Stimulated activated CD8-positive, alpha-beta memory T cell treated with anti-CD3 and anti-CD28 coated beads, Interleukin-2, amount 100 ng/mL, for 1 hour (primary cell): ENCODE measurements at places on chromosomes 6 and 20.

DNA sequence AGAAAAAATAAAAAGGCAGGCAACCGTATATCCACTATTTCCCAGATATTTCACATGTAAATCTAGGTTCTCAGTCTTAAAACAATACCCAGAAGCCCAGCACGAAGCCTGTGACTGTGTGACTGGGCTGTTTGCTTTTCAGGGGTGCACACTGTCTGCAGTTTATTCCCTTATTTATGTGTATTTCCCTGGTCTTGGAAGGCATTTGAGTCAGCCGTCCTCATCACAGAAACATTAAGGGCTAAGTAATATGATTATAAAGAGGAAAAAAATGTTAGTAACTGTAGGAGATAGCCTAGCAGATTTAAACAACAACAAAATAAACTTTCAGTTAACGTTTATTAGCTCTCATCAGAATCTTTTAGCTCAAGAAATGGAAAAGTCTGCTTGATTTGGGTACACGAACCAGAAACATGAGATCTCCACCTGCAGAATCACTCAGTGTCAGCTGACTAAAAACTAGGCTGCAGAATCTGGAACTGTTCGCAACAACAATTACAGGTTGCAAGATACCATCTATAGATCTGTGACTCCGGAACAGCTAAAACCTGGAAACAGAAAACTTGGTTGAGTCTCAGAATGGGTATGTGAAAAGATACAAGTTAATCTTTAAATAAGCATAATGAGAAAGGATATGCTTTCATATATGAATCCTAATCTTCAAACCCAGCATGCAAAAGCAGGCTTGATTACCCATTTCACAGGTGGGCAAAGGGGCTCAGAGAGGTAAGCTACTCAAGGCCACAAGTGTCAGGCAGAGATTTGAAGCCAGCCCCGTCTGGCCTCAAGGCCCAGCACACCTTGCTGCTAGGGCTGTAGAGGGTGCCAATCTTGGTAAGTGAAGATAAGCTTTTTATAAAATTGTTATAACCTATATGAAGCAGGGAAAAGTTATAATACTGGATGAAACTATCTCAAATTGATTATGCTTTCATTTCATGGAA, 21.1 kb downstream of the GCLC start:
- DNase-seq, result no peak

DNA sequence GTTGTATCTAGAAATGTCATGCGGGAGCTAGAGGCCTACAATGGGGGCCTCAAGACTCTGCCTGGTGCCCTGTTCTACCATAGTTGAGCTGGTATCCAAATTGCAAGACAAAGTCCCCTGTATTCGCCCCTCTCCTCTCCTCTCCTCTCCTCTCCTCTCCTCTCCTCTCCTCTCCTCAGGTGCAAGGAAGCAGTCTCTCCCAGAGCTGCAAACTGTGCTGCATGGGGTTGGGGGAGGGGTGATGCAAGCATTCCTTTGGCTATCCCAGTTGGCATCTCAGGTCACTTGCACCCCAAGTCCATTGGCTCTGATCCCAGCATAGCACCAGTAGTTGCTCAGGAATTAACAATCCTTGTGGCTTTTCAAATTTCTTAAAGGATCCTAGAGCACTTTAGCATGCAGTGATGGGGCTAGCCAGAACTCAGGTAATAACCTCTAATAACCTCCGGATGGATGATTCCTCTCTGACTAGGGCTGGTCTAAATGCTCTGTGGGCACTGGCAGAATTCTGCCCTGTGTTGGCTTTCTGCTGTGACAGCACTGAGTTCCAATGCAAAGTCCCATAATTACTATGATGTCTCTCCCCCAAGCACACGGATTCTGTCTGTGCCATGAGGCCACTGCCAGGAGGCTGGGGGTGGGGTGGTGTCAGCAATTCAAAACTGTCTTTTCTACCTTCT, 35.3 kb downstream of the TAF11 start:
- DNase-seq, result no peak

DNA sequence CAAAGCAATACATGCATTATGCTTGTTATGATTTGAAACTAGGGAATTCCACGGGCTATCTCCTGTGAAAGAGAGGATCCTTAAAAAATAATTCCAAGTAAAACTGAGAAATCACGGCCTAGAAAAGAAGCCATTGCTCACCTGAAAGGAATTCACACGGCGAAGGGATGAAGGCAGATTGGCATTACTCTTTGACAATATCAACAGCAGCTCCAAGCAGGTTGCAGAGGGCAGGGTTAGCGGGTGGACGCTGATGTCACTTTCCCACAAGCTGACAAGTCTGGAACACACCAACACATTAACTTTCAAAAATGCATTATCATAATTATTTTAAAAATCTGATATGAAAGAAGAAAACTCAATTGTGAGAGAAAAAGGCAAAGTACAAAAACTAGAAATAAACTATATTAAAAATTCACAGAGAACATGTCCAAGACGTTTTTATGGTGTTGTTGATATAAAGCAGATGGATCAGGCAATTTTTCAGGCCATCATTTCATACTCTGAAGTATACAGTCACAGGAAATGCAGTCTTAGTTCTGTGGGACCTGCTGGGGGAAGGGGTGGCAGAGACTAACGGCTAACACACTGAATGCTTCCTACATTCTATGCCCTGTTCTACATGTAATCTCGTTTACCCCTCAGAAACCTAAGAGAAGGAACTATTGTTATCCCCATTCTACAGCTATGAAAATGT, 108.3 kb downstream of the UBE3D start:
- no peak for DNase-seq

GRCh38 chr6:167524261-167525111, 199.6 kb downstream of the TTLL2 start:
- no peak for DNase-seq

GRCh38 chr20:2093159-2093781, 8.4 kb upstream of the STK35 start:
- no peak for DNase-seq

GRCh38 chr6:111899531-111899930, 26.3 kb upstream of the FYN start:
- DNase-seq, result no peak

DNA sequence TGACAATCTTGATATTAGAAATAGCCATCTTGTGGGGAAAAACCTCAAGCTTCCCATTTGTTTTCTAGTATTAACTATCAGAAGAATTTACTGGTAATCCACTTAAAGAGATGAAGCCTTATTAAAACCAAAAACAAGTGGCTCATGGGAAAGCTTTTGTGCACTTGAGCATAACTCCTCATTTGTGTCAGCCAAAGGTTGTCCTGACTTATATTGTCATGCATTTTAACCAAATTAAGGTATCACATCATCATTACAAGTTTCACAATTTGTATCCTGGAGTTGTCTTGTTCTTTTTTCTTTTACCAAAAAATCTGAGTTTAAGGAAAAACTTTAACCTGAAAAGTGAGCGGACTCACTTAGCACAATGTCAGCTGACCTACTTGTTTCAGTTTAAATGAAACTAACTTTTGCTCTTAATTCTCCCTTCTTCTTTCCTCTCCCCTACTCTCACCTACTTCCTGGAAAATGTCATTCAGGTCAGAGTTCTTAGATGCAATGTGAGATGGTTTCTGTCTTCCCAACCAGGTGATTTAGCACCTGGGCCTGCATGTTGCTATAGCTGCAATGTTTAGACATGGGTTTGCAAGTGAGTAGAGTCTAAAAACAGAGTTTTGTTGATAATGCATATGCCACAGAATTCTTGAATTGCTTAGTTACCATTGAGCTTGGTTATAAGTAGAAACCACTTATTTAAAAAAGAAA, 82.8 kb downstream of the TNFAIP3 start:
- DNase-seq, result no peak

- no peak for DNase-seq
Observed at GRCh38 chr6:161788531-161788930, 514.7 kb upstream of the AGPAT4 start.

GRCh38 chr20:42857446-42857845, 332.3 kb downstream of the PTPRT start:
- no peak for DNase-seq

DNA sequence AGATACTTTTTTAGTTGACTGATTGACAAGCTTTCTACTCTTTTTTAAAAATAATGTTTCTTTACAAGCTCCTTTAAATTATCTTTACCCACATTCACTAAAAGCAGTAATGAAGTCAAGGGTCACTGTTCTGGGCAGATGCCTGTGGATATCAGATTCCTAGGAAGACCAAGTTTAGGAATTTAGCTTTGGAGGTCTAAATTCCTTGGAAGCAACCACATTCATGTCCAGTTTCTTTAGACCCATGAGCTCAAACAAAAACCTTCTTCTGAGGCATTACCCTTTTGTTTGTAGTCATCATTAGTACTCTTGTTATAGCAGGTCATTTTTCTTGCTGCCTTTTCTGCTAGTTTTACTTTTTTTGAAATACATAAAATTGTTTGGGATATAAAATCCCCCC, 462.9 kb upstream of the JAG1 start:
- no peak for DNase-seq

- no peak for DNase-seq
Observed at GRCh38 chr20:43490038-43490437, 17.5 kb upstream of the L3MBTL1 start.

DNA sequence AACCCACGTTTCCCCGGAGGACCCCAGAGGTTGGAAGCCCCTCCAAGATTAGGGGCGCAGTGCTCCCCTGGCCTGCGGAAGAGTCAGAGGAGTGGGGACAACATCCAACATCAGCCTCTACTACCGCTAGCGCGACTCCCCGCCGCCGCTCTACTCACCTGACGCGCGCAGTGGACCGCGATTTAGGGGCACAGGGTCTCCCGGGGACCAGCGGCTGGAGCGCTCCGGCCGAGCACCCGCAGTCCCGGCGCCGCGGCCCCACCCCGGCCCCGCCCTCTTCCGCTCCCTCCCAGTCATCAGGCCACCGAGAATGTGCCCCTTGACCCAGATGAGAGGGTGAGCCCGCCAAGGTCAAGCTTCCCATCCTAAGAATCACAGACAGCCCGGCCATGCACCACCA, at the start of gene ZFP57:
TSS of gene ZFP57 (minus strand) at position 249 of the 400 bp plus-strand sequence. CDS start 4,149 bp downstream, outside the sequence.
- no peak for DNase-seq

DNA sequence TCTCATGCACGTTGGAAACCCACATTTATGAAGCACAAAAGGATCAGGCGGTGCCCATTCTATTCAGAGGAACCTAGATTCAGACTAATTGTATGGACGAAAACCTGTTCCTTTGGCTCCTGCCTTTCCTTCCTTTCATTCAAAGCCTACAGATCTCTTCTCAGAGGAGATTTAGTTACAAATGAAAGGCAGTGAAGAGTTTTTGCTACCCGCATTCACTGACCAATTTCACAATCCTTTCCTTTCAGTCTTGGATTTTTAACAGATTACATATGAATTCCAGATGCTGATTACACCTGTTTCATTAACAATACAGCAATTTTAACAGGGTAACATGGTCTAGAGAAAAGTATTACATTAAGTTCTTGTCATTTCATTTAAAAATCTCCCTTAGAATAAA, 32.0 kb downstream of the TMEM242 start:
- DNase-seq, result no peak

DNA sequence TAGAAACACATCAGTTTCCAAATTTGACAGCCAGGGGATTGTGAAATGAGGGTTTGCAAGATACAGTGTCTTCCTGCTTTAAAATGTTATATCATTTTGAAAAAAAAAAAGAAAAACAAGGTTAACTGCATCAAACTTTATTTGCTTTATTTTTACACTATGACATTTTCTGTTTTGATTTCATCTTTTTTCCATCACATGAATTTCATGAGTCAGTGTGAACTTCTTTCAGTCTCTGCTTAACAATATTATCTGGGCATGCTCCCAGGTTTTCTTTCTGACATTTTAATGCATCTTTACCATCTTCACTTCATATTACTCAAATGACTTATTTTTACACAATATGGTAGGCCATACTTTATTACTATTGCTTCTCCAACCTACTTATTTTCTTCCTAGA, 1.9 kb downstream of the NCOA7 start:
- no peak for DNase-seq

- no peak for DNase-seq
Observed at GRCh38 chr6:52664186-52664990, 6.5 kb upstream of the TMEM14A start.

DNA sequence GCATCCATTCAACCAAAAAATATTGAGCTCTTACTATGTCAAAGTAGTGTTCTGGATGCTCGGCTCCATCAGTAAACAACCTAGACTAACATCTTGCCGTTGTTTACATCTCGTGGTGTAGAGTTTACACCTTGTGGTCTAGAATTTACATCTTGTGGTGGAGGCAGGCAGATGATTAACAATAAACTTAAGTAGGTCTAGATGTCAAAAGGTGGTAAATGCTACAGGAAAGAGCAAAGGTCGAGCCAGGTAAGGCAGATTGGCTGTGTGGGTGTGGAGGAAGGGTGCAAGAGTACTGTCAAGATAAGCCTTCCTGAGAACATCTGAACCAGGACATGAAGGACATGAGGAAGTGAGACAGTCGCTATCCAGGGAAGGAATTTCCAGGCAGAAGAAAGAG, 88.4 kb upstream of the ESR1 start:
- no peak for DNase-seq

- DNase-seq, result no peak
Observed at GRCh38 chr6:137277971-137278637, 58.9 kb upstream of the IFNGR1 start.

DNA sequence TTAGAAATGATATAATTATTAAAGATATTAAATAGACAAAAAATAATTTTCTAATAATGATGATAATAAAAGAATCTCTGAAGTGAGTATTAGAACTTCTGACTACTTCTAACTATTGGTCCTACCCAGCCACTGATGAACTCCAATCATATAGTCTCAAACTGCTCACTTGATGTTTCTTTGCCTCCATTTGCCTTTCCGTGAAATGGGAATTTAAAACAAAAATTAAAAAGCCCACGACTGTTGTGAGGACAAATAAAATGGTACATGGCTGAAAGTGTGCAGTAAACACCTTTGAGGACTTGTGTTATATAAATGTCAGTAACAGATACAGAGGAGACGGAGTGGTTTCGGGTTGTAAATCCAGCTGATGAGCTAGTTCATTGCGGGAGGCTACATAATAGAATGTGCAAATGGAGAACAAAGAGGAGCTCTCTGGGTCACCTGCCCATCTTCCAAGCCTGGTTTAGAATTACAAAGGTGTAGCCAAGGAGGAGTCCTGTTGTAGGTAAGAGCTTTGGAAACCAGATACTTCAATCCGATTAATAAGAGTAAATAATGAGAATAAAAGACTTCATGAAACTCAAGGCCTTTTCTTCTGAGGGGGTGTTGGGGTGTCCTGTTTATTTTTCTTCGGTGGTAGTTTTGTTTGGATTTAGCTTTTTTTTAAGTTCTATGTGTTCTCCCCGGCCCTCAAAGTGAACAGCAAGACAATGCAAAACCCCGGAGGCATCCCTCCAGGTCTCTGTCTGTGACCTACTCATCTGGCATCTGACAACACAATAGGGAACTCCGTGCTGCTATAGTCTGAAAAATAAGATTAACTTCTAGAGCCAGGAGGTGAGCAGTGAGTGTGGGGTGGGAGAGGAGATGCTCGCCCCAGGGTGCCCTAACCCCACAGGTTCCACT, 4.4 kb upstream of the PXDC1 start:
- no peak for DNase-seq

- no peak for DNase-seq
Observed at GRCh38 chr6:40287296-40287850, 299.8 kb downstream of the LRFN2 start.
